Testis (tissue), 5 donors: ENCODE measurements at places on chromosomes 4 and X. TPM values are rescaled to one million over a fixed set of nuclear protein-coding genes. Genes with fewer than 3 reads are reported as not detected.

DNA sequence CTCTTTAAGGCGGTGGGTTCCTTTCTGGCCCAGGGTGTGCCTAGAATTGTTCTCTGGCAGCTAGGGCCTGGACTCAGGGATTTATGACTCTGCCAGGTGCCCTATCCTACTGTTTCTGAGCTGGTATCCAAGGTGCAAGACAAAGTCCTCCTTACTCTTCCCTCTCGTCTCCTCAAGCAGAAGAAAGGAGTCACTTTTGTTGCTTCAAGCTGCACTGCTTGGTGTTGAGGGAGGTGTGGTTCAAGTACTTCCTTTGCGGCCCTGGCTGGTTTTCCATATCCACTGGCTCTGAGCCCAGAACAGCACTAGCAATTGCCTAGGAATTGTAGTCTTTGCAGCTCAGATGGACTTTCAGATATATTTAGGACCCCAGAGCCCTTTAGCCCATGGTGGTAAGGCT lies 39.3 kb downstream of the RTL3 start:
- H3K4me3 ChIP-seq, result no peak overlapping the region
- no peaks in the 10 kb centered on the region for H3K27me3 ChIP-seq
- no peak for DNase-seq

The EXOC1L gene
- not detected for polyA plus RNA-seq

The HELT gene
- polyA plus RNA-seq, result not detected

DNA sequence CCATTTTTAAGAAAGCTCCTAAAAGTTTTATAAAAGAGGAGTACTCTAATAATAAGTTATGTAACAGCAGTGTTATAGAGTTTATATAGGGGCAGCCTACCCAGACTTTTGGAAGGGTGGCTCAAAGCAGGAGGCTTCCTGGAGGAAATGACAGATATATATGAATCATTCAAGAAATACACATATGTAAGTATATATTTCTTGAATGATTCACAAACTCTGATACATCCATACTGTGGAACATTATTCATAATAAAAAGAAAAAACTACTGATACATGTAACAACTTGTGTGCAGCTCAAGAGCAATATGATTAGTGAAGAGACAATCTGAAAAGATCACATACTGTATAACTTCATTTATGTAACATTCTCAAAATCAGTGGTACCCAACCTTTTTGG lies 166.2 kb downstream of the WDFY3 start:
- H3K27me3 ChIP-seq, result no peaks in the 10 kb centered on the region
- H3K4me1 ChIP-seq, result no peaks in the 10 kb centered on the region
- no peak for DNase-seq
- H3K27ac ChIP-seq, result no peak overlapping the region
- H3K36me3 ChIP-seq, result no peaks in the 10 kb centered on the region
- no peak overlapping the region for H3K4me3 ChIP-seq

GRCh38 chrX:25034889-25035288 lies 19.1 kb upstream of the ARX start:
- no peak overlapping the region for H3K27ac ChIP-seq
- DNase-seq, result no peak
- H3K27me3 ChIP-seq, result no peaks in the 10 kb centered on the region
- H3K4me3 ChIP-seq, result no peak overlapping the region
- H3K4me1 ChIP-seq, result no peaks in the 10 kb centered on the region

GRCh38 chr4:8272472-8273428 lies 3.2 kb downstream of the HTRA3 start:
- H3K4me1 ChIP-seq, result peaks cover 20% of the 10 kb centered on the region
- H3K36me3 ChIP-seq, result no peaks in the 10 kb centered on the region
- no peak overlapping the region for H3K4me3 ChIP-seq
- H3K27ac ChIP-seq, result no peak overlapping the region
- DNase-seq, result no peak

- no peaks in the 10 kb centered on the region for H3K4me1 ChIP-seq
- DNase-seq, result no peak
- no peak overlapping the region for H3K27ac ChIP-seq
- H3K27me3 ChIP-seq, result no peaks in the 10 kb centered on the region
- H3K4me3 ChIP-seq, result no peak overlapping the region
- no peaks in the 10 kb centered on the region for H3K36me3 ChIP-seq
Measured at GRCh38 chr4:153522802-153523094, 56.6 kb downstream of the TMEM131L start.

DNA sequence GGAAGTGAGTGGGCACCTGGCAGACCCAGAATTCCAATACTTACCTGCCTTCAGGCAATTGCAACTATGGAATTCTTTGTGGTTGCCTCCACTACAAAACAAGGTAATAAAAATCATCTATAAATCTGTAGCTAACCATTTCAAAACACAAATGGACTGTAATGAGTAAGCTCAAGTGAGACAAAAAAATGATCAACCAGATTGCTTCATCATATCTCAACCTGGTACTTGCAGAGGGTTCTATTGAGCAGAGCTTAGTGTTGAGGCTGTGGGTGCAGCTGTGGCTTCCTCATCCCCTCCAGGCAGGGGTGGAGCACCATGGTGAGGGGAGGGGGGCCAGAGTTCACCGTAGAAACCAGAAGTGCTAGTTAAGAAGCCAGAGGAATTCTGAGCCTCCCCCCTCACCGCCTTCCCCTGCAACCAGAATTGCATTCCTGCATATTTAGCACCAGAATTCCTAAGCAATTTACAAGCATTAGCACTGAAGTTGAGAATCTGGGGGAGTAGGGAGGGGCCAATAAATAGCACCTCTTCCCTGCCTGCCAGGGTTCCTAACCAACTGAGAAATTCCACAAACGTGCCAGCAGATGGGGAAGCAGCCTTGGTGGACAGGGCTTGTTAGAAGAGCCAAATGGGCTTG lies 11.5 kb downstream of the CTAG1A start:
- H3K27ac ChIP-seq, result no peak overlapping the region
- no peaks in the 10 kb centered on the region for H3K36me3 ChIP-seq
- H3K4me1 ChIP-seq, result no peaks in the 10 kb centered on the region
- H3K27me3 ChIP-seq, result no peaks in the 10 kb centered on the region
- DNase-seq, result no peak

GRCh38 chr4:169156392-169156791 lies 114.4 kb downstream of the SH3RF1 start:
- H3K36me3 ChIP-seq, result no peaks in the 10 kb centered on the region
- no peak overlapping the region for H3K4me3 ChIP-seq
- peaks cover 6% of the 10 kb centered on the region for H3K4me1 ChIP-seq
- no peaks in the 10 kb centered on the region for H3K27me3 ChIP-seq
- DNase-seq, result no peak

- no peak overlapping the region for H3K4me3 ChIP-seq
- no peak for DNase-seq
- no peaks in the 10 kb centered on the region for H3K36me3 ChIP-seq
- no peaks in the 10 kb centered on the region for H3K27me3 ChIP-seq
- H3K4me1 ChIP-seq, result no peaks in the 10 kb centered on the region
- H3K27ac ChIP-seq, result no peak overlapping the region
Measured at GRCh38 chrX:1528884-1529203, 8.1 kb downstream of the P2RY8 start.

DNA sequence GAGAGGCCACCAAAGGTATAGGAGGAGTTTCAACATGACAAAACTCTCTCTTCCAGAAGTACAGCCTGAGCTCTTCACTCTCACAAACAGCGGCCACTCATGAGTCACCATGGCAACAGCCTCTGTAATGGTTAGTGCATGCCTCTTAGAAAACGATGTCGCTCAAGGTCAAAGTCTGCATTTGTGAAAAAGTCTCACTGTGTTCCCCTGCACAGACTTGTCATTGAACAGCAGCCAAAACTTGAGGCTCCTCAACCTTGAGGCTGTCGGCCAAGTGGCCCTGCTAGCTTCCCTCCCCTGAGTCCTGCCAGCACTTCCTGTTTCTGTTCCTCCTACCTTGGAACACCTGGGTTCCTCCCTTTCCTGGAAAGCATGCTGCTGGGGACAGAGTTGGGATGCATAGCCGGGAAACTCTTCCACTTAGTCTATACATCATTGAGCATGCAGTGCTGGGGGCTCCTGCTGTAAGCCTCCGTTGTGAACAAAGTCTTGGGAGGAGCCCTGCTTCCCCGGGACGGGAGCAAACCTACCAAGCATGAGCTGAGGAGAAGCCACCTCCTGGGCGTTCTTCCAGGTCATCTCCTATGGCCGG lies 66.6 kb downstream of the ING2 start:
- peak overlapping the region; percentile 4 for H3K27ac ChIP-seq
- H3K4me1 ChIP-seq, result no peaks in the 10 kb centered on the region
- peak; percentile 89 for DNase-seq
